ENCODE measurements at places on chromosomes 1 and 21.

- peak; percentile 80 for DNase-seq
These were observed 29.1 kb downstream of the KNCN start for GRCh38 chr1:46522184-46522968.

- no peak for DNase-seq
These were observed 95.0 kb downstream of the SLC30A10 start for GRCh38 chr1:219833214-219833815.

DNA sequence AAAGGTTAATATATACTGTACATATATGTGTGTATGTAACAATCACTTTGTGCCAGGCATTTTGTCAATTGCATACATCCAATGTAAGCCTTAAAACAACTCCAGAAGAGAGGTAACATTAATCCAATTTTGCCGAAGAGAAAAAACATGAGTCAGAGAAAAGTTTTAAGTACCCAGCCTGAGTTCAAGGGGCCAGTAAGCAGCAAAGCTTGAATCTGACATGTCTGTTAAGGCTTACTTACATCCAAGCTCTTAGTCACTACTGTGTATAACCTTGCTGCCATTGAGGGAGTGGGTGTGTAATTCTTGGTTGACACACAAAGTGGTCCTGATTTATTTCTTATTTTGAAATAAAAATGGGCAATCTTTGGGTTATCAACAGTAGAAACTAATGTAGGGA, 360.4 kb upstream of the LYPLAL1 start:
- DNase-seq = no peak

DNA sequence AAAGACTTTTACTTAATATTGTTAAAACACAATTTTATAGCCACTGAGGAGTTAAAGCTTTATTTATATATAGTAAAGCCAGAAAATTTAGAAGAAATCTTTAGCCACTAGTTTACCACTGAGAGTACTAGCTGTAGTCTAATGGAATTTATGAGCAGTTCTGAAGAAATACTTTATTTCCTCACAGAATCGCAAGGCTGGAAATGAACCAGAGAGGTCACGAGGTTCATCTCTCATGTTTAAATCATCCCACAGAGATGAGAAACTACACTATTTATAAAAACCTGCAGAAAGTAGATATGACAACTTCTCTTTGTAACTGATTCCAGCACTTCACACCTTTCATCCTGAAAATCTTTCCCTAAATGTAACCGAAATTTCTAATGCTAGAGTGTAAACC, 26.0 kb downstream of the ADGRL4 start:
- peak; percentile 11 for DNase-seq

DNA sequence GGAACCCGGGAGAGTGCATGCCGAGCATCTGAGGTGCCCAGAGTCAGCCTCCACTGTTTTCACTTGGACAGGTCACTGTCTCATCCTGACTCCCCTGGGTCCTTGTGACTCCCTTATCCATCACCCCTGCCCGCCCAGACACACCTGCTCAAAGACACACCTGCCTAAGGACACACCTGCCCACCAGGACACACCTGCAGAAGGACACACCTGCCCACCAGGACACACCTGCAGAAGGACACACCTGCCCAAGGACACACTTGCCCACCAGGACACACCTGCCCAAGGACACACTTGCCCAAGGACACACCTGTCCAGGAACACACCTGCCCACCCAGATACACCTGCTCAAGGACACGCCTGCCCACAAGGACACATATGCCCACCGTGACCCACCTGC, 70.8 kb upstream of the ARHGEF16 start:
- DNase-seq = no peak

DNA sequence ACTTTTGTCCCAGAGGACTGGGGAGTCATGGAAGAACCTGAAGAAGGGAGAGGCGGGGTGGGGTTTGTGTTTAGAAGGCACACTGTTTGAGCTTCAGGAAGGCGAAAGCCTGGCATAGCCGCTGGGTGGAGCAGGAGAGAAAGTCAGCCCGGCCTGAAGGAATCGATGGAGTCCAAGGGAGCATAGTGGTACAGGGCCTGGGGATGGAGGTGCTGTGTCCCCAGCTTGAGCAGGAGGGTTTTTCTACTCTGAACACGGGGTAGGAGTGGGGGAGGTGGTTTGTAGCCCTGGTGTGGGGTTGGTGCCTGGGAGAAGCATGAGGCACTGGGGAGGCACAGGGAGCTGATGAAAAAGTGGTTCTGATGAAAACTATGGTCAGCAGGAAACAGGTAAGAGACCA, 4.7 kb upstream of the CCDC24 start:
- peak; percentile 34 for DNase-seq

GRCh38 chr21:32463889-32464300, 51.4 kb downstream of the EVA1C start:
- peak; percentile 97 for DNase-seq

DNA sequence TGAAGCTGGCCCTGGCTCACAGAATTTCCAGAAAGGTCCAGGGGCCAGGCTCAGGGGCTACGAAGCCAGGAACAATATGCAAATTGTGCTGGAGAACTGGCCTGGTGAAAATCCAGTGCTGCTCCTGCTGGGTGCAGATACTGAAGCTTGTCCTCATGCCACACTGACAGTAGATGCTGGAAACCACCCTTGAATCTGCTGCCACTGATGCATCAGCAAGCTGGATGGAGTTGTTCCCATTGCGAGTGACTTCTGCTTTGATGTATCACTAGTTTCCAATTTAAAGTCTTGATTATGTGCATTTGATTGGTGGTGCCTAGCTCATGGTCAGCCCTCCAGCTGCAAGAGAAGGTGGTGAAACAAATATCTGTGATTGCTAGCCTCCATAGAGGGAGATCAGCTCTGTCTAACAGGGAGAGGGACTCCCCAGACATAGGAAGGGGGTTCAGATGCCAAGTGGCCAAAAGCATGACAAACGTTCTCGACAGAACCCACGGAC, 11.0 kb upstream of the KIAA0040 start:
- no peak for DNase-seq

- DNase-seq = no peak
These were observed 87.2 kb downstream of the GIPC2 start for GRCh38 chr1:78132948-78133322.

- DNase-seq = no peak
These were observed 51.2 kb upstream of the SEC16B start for GRCh38 chr1:178020968-178021640.

DNA sequence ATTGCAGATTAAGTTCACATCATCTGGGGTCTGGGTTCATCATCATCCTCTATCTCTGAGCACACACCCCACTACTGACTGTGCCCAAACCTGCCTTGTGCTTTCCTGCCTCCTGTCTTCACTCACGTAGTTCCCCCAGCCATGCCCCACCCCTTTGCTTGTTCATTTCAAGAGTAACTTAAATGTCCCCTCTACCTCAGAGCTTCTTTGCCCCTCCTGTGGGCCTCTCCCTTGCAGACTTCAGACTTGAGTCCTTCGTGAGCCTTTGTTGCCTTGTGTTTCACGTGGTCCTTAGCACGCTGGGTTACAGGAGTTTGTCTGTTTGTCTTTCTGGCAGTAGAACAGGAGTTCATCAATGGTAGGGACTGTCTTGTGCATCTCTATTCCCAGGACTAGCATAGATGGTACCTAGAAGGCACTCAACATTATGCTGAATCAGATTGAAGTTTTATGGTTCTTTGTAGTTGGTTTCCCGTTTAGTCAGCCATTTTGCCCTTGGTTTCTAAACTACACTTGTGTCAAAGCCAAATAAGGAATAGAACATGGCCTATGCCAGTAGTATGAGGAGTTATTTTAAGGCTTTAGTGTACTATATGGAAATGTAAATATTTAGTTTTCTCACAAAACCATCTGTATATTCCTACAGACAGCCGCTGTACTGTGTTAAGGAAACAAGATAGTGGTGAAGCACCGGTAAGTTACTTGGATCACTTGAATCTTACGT, 86.2 kb downstream of the TTC3 start:
- no peak for DNase-seq

DNA sequence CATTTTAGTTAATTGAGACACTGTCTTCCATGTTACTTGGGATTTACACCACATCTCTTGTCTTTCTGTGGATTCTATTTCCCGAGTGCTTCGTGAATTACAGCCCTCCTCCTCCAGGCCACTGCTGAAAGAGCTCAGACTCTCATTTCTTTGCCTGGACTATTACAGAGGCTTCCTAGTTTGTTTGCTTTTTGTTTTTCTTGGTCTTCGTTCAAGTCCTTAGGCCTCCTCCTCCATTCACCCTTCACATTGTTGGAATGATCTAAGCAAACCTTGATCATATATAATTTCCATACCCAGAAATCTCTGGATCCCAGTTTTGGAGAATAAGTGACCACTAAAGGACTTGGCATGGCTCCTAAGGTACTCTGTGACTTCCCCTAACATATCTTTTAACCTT, 94.1 kb downstream of the CNIH3 start:
- DNase-seq = no peak

- DNase-seq = no peak
These were observed 10.3 kb downstream of the SLC6A17 start for GRCh38 chr1:110160538-110161100.

GRCh38 chr1:53543778-53544695, 84.8 kb downstream of the DMRTB1 start:
- DNase-seq = peak; percentile 25

- no peak for DNase-seq
These were observed 47.8 kb upstream of the WNT4 start for GRCh38 chr1:22190731-22191130.

DNA sequence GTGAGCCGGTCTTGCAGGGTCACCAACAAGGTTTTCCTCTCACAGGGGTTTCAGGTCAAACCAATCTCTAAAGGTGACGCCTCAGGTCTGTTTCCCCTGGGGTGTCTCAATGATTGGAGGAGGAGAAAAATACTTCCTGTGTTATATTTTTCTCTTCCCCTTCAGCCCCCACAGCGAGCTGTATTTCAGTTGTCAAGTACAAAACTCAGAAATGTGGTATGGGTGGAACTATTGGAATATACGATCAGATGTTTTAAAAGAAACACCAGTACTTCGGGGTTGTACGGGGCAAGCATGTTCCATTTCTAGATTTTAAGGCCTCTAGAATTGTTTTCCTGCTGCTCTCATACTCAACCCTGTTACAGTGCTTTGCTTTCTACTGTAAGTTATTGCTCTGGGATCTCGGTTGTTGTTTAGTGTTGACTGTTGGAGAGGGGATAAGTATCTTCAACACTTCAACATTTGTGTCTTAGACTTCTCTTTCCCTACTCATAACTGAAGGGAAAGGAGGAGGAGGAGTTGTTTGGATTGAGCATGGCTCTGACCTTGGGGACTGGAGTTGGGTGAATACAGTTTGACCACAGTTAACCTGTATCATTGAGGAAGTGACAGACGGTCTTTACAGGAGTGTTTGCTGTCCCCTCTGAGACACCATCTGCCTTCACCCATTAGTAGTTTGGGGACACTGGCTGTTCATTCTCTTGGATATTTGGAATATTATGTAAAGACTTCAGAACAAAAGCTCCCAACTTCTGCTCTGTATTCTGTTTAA, 2.0 kb downstream of the MAPKAPK2 start:
- DNase-seq = no peak

DNA sequence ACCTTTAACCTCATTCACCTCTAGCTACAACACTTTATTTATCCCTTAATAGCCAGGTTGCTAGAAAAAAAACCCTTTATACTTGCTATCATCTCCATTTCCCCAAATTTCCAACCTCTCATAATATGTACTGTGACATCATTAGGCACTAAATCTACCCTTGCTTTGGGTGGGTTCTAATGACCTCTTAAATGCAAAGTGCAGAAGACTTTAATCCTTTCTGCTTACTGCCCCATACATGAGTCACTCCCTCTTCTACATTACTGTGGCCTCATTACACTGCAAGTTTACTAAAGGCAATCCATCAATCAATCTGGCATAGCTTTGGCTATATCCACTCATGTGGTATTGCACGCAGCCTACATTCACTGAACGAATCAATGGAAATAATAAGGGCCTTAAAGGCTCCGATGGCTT, 353.3 kb downstream of the SMYD3 start:
- peak; percentile 45 for DNase-seq

DNA sequence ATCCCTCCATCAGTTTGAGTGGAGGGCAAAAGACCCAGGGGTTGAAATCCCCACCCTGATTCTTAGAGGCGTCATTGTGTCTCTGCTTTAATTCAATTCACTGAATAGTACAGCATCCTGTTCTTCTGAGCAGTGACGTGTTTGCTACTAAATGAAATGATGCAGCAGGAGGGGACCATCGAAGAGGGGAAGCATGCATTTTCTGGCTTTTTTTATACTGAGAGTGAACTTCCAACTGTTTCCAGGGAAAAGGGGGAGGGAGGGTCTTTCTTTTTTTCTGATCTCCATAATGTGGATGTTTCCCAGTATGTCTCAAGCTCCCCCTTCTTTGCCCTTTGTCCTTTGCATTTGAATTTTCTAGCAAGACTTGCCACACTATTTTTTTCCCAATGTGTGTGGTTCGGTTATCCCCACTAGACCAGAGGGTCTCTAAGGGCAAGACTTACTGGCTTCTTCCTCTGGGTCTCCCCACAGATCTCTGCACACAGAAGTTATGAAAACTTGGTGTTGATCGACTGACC, 2.7 kb downstream of the INTS3 start:
- DNase-seq = no peak

DNA sequence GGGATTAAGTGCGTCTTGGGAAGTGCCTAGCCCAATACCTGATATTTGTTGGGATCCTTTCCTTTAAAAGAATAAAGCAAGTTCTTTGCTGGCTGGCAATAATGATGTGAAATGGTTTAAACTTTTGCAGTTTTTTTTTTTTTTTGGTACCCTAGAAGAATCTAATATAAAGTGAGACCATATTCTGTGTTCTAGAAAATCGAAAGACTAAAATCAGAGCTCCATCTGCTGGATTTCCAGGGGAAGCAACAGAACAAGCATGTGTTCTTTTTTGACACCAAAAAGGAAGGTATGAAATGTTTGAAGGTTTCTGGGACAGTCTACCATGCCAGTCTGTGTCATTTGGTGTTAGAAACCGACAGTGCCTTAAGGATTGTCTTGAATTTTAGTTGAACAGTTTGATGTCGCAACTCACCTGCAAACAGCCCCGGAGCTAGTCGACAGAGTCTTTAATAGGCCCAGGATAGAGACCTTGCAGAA, 6.4 kb downstream of the UTP11 start:
- peak; percentile 57 for DNase-seq

GRCh38 chr21:9753943-9754342, 767.4 kb upstream of the TPTE start:
- no peak for DNase-seq

GRCh38 chr1:223378754-223379153, 14.5 kb upstream of the CCDC185 start:
- no peak for DNase-seq

GRCh38 chr1:16246961-16247360, 10.0 kb upstream of the CPLANE2 start:
- DNase-seq = no peak

- peak; percentile 78 for DNase-seq
These were observed 31.0 kb downstream of the TMCC2 start for GRCh38 chr1:205258719-205259118.

GRCh38 chr1:19938472-19938871, 15.1 kb upstream of the PLA2G2E start:
- peak; percentile 3 for DNase-seq

GRCh38 chr21:38460171-38460742, 38.0 kb downstream of the ERG start:
- DNase-seq = peak; percentile 87

- no peak for DNase-seq
These were observed 100.9 kb upstream of the DPT start for GRCh38 chr1:168829876-168830275.

- no peak for DNase-seq
These were observed 23.4 kb upstream of the PWP2 start for GRCh38 chr21:44083631-44084291.

- no peak for DNase-seq
These were observed 297.3 kb upstream of the KAZN start for GRCh38 chr1:14300991-14301703.

GRCh38 chr1:95323123-95323522, 89.1 kb downstream of the RWDD3 start:
- DNase-seq = peak; percentile 20

- DNase-seq = peak; percentile 60
These were observed 47.0 kb downstream of the CYP2J2 start for GRCh38 chr1:59879574-59879973.
